ENCODE measurements at places on chromosomes 6 and 20.

DNA sequence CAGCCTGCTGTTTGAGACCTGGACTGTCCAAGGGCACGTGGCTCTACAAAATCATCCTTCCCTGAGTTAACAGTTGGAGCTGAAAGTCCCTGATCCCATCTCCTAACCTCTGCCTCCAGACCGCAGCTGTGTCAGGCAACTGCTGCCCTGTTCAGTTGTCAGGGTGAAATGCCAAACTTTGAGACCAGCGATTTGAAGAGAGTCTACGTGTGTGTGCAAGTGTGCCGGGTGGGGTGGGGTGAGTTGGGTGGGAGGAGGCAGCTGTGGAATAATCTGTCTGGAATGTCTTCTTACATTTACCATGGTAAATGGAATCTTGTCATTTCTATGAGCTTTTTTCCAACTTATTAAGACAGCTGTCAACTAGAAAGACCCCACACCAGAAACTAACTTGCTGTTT lies 81.0 kb upstream of the FAM8A1 start:
- H3K27ac ChIP-seq, result no peak overlapping the region
- H3K4me3 ChIP-seq, result no peak overlapping the region
- peaks cover 10% of the 10 kb centered on the region for H3K36me3 ChIP-seq
- no peak for DNase-seq

DNA sequence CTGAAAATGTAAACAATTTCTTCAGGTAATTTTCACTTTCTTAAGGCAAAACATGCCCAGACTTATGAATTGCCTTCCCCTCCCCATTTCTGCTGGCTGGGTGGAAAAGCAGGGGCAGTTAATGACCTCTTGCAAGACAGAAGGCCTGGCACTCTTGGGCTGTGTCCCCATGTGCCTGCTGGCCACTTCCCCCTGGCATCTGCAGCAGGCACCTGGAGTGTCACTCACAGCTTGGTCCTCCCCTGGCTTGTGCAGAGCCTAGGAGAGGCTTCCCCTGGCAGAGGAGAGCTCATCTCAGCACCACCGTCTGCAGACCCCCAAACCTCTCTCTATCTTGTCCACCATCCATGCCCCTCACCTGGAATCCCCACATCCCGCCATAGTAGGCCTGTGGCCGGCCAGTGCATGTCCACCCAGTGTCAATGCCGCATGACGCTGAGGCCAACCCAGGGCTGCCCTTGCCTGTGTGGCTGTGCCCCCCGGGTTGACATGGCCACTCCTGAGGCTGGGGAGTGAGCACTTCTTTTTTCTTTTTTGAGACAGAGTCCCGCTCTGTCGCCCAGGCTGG lies 83.5 kb upstream of the SLC22A23 start:
- DNase-seq, result no peak
- H3K27ac ChIP-seq, result no peak overlapping the region
- H3K36me3 ChIP-seq, result no peaks in the 10 kb centered on the region

DNA sequence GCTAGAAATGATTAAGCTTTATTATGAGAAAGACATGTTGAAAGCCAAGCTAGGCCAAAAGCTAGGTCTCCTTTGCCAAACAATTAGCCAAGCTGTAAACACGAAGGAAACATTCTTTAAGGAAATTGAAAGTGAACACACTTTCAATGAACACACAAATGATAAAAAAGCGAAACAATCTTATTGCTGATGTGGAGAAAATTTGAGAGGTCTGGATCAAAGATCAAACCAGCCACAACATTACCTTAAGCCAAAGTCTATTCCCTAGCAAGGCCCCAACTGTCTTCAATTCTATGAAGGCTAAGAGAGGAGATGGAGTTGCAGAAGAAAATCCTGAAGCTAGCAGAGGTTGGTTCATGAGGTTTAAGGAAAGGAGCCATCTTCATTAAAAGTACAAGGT lies 40.2 kb upstream of the DEFB112 start:
- no peak for DNase-seq
- no peak overlapping the region for H3K4me3 ChIP-seq
- no peaks in the 10 kb centered on the region for H3K36me3 ChIP-seq
- no peak overlapping the region for H3K27ac ChIP-seq

DNA sequence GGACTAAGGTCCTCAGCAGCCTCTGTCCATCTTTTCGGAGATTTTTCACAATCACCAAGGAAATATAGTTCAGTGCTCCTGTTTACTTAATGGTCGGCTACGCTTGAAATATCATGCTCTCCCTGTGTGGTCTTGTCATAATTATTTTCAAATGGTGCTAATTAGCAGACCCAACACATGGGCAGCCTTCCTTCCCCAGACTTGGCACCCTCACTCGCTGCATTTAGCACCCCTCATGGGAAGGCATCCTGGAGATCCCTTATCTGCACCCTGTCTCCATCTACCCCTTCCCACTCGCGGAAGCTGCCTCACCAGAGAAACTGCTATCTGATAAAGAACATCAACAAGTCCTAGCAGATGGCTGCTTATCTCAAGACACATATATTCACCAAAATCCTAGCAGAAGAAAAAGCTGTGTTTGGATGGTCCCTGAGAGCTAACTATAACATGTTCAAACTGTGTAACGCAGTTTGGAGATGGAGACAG lies 131.0 kb upstream of the ESR1 start:
- no peak for DNase-seq
- peaks cover 7% of the 10 kb centered on the region for H3K27me3 ChIP-seq
- H3K36me3 ChIP-seq, result no peaks in the 10 kb centered on the region
- H3K27ac ChIP-seq, result no peak overlapping the region
- peaks cover 3% of the 10 kb centered on the region for H3K4me1 ChIP-seq
- H3K4me3 ChIP-seq, result no peak overlapping the region

DNA sequence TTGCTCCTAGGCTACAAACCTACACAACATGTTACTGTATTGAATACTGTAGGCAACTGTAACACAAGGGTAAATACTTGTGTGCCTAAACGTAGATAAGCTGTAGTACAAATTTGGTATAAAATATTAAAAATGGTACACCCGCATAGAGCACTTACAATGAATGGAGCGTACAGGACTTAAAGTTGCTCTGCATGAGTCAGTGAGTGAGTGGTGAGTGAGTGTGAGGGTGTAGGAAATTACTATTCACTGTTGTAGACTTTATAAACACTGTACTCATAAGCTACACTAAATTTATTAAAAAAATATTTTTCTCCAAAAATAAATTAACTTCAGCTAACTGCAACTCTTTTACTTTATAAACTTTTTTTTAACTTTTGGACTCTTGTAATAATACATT lies 391.6 kb downstream of the ADGRB3 start:
- no peak overlapping the region for H3K4me3 ChIP-seq
- H3K27me3 ChIP-seq, result no peaks in the 10 kb centered on the region
- H3K27ac ChIP-seq, result no peak overlapping the region
- DNase-seq, result no peak
- no peaks in the 10 kb centered on the region for H3K4me1 ChIP-seq

DNA sequence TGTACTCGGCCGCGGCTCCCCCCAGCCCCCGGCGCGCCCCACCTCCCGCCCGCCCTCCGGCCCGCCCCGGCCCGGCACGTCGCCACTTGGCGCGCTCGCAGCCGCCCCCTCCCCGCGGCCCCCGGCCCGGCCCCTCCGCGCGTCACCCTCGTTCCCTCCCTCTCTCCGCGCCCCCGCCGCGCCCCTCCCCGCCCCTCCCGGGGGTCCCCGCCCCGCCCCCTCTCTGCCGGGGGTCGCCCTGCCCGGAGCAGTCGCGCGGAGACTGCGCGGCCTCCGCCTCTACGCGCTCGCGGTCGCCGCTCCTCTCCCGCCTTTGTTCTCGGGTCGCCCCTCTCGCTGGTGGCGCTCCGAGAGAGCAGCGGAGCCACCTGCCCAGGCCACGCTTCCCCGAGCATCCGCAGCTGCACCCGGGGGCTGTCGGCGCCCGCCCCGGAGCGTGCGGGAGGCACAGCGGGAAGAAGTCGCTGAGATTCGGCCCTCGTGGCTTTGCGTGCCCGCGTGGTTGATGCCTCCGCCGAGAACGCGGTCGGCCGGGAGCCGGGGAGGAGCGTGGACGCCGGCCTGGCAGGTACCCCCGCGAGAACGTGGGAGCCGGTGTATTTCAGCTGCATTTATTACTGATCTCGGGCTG lies at the start of gene PHF10:
Gene PHF10 (minus strand): TSS at position 7 of the 631 bp plus-strand sequence. CDS start 569 bp downstream, outside the sequence.
- peak within 1 kb of the TSS; percentile 96 for H3K4me3 ChIP-seq
- H3K36me3 ChIP-seq, result peaks cover 5% of the 10 kb centered on the region
- H3K27ac ChIP-seq, result peak within 1 kb of the TSS; percentile 99
- peak; percentile 80 for DNase-seq

DNA sequence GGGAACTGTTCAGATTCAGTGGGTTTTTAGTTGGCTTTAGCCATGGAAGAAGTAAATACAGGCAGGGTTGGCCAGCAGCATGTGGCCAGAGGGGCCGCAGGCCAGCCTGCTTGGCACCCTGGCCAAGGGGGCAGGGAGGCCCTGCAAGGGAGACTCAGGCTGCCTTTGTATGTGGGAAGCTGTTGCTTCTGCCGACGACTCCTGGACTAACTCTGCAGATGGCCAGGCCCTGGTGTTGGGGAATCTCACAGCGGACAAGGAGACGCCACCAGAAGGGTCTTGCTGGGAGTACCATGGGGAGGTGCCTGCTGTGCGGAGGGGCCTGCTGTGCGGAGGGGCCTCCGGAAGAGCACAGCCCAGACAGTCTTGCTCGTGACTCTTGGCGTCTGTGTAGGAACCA lies 25.2 kb downstream of the PYGB start:
- H3K36me3 ChIP-seq, result peaks cover 16% of the 10 kb centered on the region
- no peak overlapping the region for H3K4me3 ChIP-seq
- H3K27ac ChIP-seq, result peak overlapping the region; percentile 52
- H3K27me3 ChIP-seq, result no peaks in the 10 kb centered on the region

- no peaks in the 10 kb centered on the region for H3K36me3 ChIP-seq
- no peaks in the 10 kb centered on the region for H3K27me3 ChIP-seq
- no peak overlapping the region for H3K27ac ChIP-seq
These were observed 89.0 kb upstream of the EPB41L1 start for GRCh38 chr20:36065427-36065998.

- H3K4me1 ChIP-seq, result peaks cover 8% of the 10 kb centered on the region
- no peak overlapping the region for H3K4me3 ChIP-seq
- no peaks in the 10 kb centered on the region for H3K36me3 ChIP-seq
- DNase-seq, result no peak
These were observed 108.9 kb downstream of the SNX5 start for GRCh38 chr20:17859616-17860232.

DNA sequence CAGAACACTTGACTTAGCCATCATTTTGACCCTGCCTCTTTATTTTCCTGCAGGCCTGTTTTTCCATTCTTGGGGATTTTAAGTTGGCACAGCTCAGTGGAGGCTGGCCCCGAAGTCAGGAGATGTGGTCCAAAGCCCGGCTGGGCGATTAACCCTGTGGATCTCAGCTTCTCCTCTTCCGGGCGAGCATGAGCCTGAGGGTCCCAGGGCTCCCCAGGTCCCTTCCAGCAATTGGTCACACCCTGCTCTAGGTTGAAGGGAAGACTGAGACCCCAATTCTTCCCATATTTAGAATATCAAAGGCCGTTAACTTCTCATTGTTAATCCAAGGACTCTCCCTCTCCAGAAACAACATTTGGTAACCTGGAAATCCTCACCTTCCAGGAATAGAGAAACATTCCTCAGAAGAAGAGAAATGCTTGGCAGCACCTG lies 2.3 kb downstream of the THBS2 start:
- H3K27me3 ChIP-seq, result peaks cover 65% of the 10 kb centered on the region
- H3K4me1 ChIP-seq, result peaks cover 24% of the 10 kb centered on the region
- H3K27ac ChIP-seq, result no peak overlapping the region
- no peak for DNase-seq
- H3K36me3 ChIP-seq, result no peaks in the 10 kb centered on the region

- no peak for DNase-seq
- no peak overlapping the region for H3K4me3 ChIP-seq
- no peaks in the 10 kb centered on the region for H3K4me1 ChIP-seq
- H3K27ac ChIP-seq, result no peak overlapping the region
- no peaks in the 10 kb centered on the region for H3K27me3 ChIP-seq
These were observed 571.0 kb upstream of the NOX3 start for GRCh38 chr6:156026486-156027247.

- H3K36me3 ChIP-seq, result no peaks in the 10 kb centered on the region
- no peak overlapping the region for H3K4me3 ChIP-seq
These were observed 220.0 kb upstream of the SPTLC3 start for GRCh38 chr20:12788632-12789299.

DNA sequence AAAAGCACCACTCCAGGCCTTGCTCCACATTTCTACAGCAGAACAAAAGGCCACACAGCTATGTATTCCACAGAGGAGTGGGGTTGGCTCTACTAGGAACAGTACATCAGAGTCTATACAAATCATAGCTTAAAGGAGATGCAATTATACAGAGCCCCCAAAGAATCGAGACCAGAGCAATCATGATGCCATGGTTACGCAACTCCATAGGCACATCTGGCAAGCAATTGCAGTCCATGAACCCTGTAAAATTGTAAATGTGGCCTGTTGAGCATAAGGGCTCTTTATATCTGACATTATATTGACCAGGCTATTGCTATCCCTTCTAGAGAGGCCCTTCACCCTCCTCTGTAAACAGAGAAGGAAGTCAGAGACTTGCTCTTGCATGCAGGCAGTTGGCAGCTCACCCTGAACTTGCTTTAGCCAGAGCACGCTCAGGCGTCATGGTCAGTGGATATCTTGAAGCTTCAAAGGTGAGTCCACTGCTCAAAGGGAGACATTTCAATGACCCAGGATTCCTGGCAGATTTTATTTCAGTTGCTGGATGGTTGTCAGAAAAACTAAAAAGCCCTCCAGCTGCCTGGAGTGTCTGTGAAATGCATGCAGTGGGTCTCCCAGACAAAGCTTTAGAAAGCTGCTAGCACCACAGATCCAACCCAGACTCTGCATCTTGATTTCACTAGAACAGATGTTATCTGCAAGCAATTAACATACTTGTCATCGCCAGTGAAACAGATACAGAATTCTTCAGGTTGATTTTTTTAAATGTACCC lies 357.2 kb downstream of the CENPW start:
- H3K4me3 ChIP-seq, result no peak overlapping the region
- no peak overlapping the region for H3K27ac ChIP-seq
- H3K36me3 ChIP-seq, result no peaks in the 10 kb centered on the region
- no peak for DNase-seq
- H3K4me1 ChIP-seq, result peaks cover 5% of the 10 kb centered on the region

DNA sequence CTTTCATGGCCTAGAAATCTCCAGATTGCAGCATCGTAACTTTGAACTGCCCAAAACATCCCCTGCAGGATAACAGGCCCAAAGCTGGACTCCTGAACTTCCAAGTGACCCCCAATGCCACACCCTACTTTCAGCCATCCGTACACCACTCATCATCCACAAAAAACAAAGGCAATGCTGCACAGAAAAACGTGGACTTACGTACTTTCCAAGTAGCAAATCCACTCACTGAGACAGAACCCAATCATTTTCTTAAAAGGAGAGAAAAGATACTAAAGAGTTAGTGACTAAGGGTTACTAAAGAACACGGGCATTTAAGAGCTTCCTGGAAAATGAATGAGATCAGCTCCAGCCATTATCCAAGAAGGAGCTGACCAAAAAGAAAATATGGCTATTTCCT lies 211.0 kb downstream of the WDR27 start:
- H3K27me3 ChIP-seq, result no peaks in the 10 kb centered on the region
- peaks cover 10% of the 10 kb centered on the region for H3K4me1 ChIP-seq
- no peak for DNase-seq
- H3K27ac ChIP-seq, result no peak overlapping the region
